NCI-H1048 (cell line): ENCODE measurements at places on chromosomes 7 and 10.

DNA sequence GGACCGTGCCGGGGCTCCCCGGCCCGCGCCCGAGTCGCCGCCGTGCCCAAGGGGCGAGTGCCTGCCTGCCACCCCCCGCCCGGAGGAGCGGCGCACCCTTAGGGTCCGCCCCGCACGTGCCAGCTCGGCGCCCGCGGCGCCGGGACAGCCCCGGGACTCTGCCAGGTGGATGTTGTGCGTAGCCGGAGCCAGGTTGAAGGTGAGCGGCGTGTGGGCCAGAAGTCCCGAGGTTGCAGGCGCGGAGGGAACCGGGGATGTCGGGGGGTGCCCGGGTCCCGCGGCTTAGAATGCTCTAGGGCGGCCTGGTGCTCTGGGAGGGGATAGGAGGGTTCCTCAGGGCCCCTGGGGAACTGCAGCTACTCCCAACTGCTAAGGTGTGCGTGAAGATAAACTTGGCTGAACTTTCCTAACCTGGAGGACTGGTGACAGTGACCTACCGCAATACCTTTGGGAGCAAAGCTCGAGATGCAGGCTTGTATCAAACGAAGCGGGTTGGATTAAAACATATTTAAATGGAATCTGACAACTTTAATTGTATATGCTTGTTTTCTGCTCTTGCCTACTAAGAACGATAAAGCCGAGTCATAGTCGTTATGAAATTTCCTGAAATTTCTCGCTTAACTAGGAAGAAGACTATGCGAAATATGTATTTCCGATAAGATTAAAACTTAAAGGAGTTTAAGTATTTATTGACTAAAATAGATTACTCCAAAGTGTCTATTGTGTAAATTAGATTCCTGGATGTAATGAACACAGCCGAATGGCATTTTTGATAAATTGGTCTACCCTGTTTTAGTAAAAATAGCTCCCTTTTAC lies at the start of gene CUX1:
TSS of gene CUX1 (plus strand) at position 156 of the 816 bp plus-strand sequence. CDS start at position 170, 14 bp downstream.
- DNase-seq, result no peak

DNA sequence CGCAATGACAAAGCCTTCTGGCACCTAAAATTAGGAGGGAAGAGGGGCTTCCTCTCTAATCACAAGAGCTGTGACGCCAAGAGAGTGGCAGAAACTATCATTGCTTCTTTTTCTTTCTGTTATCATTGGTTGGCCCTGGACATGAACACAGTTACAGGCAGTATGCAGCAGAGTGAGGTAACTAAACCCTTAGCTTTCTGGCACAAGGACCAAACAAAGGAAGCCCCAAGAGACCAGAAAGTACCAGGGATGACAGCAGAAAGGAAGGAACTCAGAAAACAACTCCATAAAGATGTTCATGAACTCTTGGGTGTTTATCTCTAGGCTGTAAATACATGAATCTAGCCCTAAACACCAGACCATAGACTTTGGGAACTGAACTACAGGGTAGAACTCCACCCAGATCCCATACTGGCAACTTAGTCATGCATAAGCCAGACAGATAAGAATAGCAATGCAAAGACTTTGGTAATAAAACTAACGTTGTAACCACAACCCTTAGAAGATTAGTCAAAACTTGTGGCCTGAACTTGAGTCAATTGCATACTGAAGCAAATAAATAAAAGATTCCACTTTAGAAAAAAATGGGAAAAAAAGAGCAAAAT lies 195.7 kb upstream of the PTN start:
- no peak for DNase-seq

GRCh38 chr7:121419201-121420148 lies 23.4 kb upstream of the FAM3C start:
- DNase-seq, result no peak

DNA sequence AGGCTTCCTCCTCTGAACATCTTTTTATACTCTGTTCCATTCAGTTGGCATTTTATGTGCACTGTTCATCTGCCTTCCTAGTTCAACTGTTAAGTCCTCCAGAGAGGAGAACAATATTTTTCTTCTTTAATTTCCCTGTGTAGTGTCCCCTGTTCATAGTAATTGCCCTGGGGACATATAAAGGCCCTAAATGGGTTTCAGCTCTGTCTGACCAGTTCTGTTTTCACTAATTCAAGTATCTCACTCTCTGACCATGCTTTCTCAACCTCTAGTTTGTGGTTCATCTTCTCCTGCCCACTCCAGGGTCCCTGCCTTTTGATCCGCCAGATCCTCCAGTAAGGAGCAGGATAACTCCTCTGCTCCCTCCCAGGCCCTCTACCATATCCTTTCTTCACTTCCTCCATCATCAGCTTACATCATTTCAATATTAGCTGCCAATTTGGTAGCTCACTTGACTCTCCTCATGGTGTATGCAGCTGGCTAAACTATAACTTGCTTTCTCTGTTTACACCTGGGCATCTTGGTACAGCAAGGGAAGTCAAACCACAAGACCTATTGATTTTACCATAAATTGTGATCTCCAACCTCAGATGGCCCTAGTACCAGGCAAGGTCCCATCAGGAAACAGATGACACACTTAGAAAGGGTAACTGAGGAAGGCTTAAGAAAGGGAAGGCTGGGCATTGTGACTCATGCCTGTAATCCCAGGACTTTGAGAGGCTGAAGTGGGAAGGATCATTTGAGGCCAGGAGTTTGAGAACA lies 17.7 kb upstream of the C10orf67 start:
- no peak for DNase-seq

GRCh38 chr7:11302121-11302520 lies 328.4 kb downstream of the PHF14 start:
- DNase-seq, result no peak

GRCh38 chr10:33252794-33253203 lies 81.7 kb downstream of the NRP1 start:
- DNase-seq, result no peak

GRCh38 chr7:95511716-95512260 lies 26.0 kb downstream of the ASB4 start:
- DNase-seq, result peak; percentile 62

DNA sequence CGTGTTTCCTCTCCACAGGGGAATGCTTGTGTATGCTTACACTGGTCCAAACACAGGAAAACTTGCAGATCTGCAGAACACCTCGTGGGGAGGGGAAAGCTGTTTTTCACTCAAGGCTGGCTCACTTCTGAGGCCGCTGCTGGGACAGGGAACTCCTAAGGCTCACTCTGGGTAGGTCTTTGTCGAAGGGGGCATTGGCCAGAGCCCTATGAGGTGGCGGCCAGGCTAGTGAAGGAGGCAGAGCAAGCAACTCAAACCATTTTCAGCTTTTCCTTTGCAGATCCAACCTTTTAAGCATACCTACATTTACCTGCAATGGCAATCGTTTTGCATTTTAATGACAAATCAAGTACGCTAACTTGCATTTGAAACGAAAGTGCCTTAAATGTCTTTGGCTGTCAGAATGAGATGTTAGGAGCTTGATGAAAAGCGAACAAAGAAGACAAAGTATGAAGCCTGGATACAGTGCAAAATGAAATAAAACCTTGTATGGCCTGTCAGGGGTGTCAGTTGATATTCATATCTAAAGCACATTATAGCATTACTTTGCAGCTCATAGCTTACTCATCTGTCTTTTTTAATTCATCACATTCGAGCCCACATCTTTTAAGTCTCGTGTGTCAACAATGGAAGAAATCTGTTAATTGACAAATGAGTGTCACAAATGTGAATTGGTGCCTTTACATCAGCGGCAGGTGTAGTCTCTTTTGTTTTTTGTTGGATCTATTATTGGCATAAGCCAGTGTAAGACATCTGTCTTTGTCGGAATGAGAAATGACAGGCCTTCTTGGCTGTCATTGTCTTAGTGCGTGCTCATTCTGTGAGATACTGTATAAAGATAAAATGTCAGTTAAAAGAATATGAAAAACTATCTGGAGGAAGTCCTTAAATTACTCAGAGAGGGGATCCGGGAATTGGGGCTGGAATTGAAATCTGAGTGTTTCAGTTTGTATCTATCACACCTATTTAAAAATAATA lies 30.5 kb downstream of the LRMDA start:
- no peak for DNase-seq

- DNase-seq, result no peak
Observed at GRCh38 chr7:129855234-129855673, 97.5 kb downstream of the UBE2H start.

GRCh38 chr7:893686-894085 lies 17.3 kb downstream of the GET4 start:
- DNase-seq, result no peak

DNA sequence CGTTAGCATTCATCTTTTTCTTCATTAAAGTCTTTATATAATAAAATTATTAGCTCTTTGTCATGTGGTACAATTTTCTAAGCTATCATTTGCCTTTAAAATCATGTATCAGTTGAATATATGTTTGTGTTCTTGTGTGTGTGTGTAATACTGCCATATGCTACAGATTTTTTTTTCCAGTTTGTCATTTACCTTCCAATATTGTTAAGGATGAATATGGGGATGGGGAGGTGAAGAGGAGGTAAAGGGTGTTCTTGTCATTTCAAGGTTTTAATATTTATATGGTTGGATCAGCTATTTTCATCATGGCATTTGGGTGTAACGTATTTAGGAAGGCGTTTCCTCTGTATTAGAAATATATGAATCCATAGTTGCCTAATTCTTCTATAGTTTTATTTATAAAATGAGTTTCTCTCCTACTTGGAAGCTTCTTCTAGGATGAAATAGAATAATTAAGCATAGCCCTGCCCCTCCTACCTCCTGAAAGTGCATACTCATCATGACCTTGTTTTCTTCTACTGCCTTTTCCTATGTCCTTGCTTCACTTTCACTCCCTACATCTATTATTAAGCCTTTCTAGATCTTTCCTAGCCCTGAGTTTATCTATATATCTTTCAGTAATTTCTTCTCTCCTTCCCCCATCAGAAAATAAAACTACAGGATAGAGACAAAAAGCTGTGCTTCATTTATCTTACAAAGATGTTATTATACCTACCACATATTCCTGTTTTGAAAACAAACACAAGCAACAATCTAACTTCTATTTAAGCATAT lies 25.1 kb downstream of the RAB18 start:
- no peak for DNase-seq

DNA sequence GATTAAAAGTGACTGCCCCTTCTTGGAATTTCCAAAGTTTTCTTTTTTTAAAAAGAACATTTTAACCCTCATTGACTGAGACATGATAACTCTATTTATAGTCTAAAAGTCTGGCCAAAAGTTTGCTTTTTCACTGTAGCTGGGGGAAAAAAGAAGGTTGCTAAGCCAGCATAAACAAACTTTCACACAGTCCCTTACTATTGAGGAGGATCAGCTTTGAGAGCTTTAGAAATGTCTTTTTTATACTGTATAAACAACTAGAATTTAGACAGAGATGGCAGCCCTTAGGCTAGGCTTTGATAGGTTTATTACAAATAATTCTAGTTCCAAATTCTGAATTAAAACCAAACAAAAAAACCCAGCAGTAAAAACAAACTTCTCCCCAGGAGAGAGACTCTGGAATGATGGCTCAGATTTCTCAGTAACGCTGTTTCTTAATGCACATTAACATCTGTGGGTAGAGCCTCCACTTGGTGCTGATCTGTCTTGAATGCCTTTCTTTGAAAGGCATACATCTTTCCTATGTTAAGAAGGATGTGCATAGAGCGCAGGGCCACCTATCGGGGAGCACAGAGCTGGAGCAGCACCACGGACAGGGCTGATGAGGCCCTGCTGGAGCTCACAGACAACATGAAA lies 100.9 kb upstream of the PDLIM1 start:
- DNase-seq, result no peak

- no peak for DNase-seq
Observed at GRCh38 chr7:156116514-156117215, 304.4 kb upstream of the SHH start.

- DNase-seq, result no peak
Observed at GRCh38 chr10:98249134-98249533, 18.9 kb downstream of the LOXL4 start.

DNA sequence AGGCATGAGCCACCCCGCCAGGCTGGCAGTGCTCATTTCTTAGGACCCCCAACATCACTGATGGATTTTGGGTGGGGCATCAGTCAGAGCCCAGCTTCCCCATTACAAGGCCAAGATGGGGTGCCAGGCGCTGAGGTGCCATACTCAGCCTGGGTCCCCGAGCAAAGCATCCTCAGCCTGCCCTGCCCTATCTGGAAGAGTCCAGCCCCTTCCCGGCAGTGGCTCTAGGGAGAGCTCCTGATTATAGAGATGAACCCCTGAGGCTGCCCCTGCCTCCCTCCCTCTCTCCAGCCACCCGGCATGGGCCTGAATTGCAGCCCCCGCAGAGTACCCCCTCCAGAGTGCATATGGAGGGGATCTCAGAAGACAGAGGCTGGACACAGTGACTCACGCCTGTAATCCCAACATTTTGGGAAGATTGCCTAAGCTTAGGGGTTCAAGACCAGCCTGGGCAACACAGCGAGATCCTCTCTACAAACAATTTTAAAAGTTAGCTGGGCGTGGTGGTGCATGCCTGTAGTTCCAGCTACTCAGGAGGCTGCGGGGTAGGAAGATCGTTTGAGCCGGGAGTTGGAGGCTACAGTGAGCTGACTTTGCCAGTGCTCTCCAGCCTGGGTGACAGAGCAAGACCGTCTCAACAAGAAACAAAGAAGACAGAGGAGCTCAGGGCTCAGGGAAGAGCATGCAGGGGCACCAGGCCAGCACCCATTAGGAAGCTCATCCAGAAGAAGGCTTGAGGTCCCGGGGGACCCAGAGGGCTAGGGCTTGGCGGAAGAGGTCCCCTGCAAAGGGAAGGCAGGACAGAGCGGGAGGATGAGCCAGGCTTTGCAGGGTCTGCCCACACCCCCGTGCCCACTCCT lies 13.3 kb downstream of the LAT2 start:
- DNase-seq, result no peak

- DNase-seq, result no peak
Observed at GRCh38 chr7:44884621-44885393, 523 bp downstream of the PURB start.

GRCh38 chr7:158824028-158824427 lies 5.3 kb downstream of the ESYT2 start:
- no peak for DNase-seq
